ENCODE measurements at places on chromosomes 5 and 9.

DNA sequence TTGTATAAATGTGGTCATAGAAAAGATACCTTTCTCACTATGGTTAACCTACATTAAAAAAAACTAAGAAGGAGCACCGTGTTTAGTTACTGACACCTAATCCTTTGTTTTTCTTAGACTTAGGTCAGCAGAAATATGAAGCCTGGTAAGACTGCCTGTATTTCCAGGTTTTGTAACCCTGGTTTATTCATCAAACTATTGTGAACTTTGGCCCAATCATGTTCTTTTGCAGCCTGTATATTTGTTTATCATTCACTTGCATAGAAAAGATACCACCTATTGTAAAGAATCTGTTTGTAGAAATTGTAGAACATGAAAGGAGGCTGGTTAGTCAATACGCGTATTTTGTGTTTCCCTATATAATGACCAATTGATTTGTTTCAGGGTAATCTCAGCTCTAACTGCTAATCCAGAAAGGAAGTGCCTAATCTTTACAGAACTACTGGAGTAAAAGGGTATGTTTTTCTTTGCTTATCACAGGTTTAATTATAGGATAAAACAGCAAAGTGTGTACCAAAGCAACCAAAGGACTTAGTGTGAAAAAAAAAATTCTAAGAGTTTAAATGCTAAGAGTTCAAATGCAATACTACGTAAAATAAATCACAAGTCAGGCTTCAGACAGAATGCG is 103.6 kb downstream of the LURAP1L start:
- DNase-seq, result no peak

- DNase-seq, result peak; percentile 46
These were observed 97.9 kb upstream of the MAMDC2 start for GRCh38 chr9:69945671-69946141.

DNA sequence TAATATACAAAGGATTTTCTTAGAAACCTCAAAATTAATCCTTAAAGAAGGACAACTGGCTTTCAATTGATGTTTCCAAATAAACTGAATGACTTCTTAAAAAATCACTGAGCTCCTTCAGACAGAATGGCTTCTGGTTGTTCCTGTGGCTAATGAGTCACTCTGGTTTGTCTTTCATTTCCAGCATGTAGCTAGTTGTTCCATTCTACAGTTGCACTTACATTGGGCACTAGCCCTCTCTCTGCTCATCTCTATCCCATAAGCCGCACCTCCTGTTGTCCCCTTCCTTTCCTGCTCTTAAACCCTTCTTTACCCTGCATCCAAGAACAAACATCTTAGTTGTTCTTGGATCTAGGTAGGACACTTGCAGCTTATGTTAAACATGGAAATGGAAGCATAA is 235.3 kb upstream of the HAPLN1 start:
- peak; percentile 60 for DNase-seq

DNA sequence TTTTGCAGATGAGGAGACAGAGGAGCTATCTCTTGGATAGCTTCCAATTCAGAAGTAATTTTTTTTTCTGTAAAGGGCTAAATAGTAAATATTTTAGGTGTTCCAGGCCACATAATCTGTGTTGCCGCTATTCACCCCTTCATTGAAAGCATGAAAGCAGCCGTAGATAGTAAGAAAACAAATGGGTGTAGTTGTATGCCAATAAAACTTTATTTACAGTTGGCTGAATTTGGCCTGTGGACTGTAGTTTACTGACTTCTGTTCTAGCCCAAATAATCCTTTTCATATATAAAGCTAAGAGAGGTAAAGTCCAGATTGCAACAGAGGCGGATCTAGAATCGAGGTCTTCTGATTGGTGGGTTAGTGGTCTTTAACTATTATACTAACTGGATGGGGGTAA is 128.9 kb downstream of the SLF1 start:
- no peak for DNase-seq

- DNase-seq, result peak; percentile 46
These were observed 144.0 kb upstream of the ZNF462 start for GRCh38 chr9:106718936-106719335.

DNA sequence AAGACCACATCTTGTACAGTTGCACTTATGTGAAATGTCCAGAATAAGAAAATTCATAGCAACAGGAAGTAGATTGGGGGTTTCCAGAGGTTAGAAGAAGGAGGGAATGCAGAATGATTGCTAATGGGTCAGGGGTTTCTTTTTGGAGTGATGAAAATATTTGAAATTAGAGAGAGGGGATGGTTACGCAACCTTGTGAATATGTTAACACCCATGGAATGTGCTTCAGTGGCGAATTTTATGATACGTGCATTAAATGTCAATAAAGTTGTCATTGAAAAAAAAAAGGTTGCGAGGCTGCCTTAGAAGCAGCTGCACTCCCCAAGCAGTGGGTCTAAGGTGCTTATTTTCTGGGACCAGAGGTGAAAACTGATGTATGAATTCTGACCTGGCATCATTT is 64.4 kb upstream of the SUB1 start:
- no peak for DNase-seq

- DNase-seq, result no peak
These were observed 2.3 kb upstream of the ACSL6 start for GRCh38 chr5:132013711-132014110.

DNA sequence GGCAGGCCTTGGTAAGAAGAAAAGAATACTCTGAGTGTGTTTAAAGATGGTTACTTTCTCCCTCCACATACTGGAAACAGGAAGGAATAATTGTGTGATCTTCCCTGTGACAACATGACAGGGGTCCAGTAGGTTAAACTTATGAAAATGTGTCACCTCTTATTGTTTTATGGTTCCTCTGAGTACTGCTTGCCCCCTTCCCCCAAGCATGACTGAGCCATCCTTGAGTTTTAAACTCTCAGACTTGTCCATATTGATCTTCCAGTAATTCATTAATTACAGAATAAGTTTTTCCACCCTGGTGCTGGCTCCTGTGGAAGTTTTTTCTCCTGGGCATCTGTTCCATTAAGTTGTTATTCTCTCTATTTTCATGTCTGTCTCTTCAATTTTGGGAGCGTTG is 95.8 kb downstream of the CNTLN start:
- DNase-seq, result no peak

GRCh38 chr5:108810717-108811116 is 63.0 kb downstream of the FER start:
- DNase-seq, result no peak

DNA sequence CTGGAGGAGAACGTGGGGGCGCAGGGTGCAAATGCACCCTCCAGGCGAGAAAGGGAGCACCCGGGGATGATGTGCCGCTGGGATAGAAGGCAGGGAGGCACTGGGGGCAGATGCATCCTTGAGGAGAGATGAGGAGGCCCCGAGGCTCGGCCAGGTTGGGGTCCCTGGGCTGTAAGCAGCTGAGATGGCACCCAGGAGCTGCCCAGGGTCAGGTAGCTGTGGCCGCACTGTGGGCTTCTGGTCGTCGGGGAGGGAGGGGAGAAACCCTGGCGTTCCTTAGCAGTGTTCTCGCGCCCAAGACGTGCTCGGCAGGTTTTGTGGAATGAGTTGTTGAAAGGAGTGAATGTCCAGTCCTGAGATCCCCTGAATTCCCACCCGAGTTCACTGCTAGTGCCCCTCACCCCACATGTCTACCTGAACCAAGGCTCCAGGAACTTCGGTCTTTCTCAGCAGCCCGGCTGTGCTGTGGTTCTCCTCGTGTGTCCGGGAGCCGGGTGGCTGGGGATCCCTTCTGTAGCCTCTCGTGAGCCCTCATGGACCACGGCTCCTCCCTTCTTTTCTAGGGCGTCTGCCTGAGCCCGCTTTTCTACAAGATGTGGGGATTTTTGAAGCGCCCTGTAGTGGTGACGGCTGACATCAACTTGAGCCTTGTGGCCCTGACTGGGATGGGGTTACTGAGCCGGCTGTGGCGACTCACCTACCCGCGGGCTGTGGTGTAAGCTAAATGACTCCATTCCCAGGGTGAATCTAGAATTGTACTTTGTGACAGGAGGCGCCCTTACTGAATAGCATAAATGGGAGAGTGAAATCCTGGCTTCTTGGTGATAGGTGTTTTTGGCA is 1.1 kb downstream of the POMT1 start:
- peak; percentile 69 for DNase-seq

DNA sequence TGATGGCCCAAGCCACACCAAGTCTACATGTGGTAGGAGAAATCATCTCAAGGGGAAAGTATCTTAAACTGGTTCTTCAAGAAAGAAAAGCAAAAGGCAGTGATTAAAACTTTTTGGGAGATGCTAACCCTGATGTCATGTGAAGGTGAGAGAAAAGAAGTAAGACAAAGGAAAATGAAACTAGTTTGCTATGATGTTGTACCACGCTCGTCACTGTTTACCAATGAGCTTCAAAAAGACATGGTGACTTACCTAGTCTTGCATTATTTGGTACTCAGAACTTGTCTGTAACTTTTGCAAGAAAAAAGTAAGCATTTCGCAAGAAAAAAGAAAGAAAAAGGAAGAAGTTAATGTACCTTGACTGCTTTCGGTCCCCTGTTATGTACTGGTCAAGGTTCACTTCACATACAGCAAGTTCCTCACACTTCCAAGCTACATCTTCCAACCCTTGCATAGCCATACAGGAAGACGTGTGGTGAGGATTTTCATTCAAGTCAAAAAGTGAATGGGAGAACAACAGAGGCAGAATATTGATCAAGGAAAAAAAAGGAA is 739.3 kb downstream of the NR2F1-AS1 start:
- no peak for DNase-seq
